ENCODE measurements at places on chromosomes 13 and 19.

DNA sequence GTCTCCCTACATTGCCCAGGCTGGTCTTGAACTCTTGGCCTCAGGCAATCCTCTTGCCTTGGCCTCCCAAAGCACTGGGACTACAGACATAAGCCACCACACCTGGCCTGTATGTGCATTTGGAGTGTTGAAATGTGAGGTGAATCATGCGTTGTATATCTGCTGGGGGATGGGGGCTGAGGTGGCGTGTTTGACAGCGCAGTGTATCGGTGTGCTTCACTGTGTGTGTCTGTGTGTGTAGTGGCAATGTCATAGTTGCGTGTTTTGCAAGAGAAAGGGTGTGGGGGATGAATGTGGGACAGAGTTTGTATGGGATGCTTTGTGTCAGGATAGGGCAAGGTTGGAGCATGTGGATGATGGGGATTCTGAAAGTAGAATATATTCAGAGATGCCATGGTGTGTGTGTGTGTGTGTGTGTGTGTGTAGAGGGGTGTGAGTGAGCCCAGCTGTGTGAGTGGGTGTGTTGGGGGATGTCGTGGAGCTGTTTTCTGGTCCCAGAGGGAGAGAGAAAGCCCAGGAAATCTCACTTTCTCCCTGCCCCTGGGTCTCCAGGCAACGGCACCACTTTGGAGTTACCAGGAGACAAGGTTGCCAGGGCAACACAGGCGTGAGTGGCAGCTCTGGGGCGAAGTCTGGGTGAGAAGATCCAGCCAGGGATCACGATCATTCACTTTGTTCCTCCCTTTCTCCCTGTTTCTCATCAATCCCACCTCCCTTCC, 1.1 kb upstream of the SWSAP1 start:
- DNase-seq: peak; percentile 82

DNA sequence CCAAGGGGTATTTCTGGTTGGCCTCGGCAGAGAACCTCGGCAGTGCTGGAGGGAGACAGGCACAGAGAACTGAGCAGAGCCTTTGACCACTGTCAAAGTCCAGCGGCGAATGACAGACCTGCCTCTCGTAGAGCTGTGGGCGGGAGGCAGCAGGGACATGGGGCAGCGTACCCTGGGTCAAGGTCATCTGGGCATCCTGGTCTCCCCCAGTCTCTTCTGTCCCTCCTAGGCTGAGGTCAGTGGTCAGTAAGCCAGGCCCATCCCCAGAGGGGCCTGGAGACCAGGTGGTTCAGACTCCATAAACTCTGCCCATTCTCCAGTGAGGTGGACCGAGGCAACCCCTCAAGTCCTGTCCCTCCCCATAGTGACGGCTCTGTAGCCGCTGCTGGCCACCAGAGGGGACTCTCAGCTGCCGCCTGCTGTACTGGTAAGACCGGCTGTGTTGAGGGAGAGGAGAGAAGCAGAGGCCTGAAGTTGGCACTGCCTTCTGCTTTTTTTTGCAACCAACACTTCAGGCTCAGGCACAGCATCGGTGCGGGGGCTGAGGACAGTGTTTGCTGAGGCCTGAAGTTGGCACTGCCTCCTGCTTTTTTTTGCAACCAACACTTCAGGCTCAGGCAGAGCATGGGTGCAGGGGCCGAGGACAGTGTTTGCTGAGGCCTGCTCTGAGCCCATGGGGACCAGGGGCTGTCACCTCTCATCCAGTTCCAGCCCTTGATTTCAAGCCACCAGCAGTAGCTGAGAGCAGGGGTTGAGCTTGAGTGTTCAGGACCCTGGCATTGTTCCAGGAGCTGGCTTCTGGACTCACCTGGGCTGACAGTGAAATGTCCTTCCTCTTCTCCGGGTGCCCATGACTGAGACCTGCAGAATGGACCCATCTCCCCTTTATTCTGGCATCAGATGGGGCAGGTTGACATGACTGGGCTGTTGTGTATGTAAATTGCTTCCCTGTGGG, at the start of gene PGLYRP2:
Gene PGLYRP2, minus strand, starts transcription at position 111 of the 955 bp plus-strand sequence. CDS start 130 bp downstream, outside the sequence.
- DNase-seq: peak; percentile 30

- peak; percentile 51 for DNase-seq
These were observed 1299.2 kb upstream of the SPRY2 start for GRCh38 chr13:81639984-81640582.

- no peak for DNase-seq
These were observed 66.2 kb downstream of the RUBCNL start for GRCh38 chr13:46320821-46321220.

DNA sequence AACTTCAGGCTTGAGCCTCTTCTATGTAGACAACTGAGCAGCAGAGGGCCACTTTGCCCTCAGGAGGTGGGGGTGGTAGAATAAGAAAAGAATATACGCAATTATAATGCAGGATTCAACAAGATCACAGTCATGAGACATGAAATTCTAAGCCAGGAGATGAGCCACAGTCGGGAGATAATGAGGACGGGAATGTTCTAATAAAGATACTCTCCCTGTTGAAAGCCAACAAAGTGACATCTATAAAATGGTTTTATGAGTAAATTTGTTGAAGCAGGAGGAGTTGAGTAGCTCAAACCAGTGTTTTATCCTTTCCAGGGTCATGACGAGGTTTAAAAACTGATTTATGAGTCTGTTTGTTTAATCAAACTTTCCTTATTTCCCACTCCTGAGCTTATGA, 152.0 kb upstream of the SERP2 start:
- no peak for DNase-seq

Data from epithelial cell of esophagus (primary cell).